WERI-Rb-1 (cell line): ENCODE measurements at places on chromosomes 3 and 15.

DNA sequence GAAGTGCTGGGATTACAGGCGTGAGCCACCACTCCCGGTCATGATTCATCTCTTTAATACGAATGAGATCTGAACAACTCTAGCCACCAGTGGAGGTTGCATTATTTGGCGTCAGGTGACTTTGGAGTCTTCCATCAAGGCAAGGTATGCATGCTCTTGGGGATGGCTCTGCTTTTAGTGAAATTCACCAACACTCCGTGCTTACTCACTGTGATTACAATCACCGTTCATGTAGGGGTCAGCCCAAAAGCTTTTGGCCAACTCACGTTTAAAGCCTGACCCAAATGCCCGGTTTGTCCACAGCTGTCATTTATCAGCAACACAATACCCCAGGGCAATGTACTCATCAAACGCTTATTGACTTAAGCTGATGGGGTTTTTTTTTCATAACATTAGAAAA, 155.4 kb downstream of the PDZRN3 start:
- DNase-seq = no peak

DNA sequence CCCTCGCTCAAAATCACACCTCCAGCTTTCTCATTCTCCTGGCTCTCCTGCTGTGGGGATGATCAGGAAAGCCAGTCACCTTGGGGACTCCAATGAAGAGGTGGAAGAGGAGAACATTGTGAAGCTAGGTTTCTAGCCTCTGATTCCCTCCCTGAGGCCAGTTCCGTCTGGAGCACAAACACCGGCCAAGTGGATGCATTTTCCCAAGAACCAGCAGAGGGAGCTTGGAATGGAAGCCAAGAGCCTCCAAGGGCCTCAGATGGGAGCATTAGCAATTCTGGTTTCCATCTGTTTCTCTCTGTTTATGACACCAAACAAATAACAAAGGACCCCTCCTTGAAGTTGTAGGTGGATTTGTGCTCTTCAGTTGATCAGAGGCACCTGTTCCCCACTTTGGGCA, 40.6 kb upstream of the NMNAT3 start:
- peak; percentile 69 for DNase-seq

DNA sequence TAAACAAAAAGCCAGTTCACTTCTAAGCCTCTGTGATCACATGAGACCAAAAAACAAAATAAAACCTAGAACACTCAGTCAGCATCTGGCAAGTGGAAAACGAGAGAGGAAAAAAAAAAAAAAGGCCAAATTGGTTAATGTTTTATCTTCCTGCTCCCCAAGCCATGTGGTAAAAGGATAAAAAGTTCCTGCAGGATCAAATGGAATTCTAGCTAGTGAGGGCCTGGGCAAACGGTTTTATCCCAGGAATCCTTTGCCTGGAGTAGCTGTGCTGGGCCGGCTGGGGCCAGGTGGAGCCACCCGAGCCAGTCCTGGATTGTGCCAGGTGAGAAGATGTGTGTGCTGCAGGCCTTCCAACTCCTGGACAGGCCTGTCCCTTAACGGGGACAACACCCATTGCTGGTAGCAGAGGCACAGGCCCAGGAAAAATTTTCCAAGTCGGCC, 13.2 kb downstream of the SMAD6 start:
- DNase-seq = peak; percentile 27

DNA sequence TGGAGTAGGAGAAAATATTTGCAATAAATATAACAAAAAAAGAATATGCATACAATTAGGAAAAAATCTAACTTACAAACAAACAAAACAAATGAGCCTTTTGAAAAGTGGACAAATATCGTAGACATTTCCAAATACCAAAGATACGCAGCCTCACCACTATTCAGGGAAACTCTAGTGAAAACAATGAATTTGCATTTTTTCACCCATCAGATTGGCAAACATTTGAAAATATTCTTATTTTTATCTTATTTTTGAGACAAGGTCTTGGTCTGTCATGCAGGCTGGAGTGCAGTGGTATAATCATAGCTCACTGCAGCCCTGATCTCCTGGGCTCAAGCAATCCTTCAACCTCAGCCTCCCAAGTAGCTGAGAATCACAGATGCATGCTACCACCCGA, 15.5 kb downstream of the AP3S2 start:
- DNase-seq = no peak

GRCh38 chr3:8996681-8997121, 33.4 kb upstream of the RAD18 start:
- no peak for DNase-seq

DNA sequence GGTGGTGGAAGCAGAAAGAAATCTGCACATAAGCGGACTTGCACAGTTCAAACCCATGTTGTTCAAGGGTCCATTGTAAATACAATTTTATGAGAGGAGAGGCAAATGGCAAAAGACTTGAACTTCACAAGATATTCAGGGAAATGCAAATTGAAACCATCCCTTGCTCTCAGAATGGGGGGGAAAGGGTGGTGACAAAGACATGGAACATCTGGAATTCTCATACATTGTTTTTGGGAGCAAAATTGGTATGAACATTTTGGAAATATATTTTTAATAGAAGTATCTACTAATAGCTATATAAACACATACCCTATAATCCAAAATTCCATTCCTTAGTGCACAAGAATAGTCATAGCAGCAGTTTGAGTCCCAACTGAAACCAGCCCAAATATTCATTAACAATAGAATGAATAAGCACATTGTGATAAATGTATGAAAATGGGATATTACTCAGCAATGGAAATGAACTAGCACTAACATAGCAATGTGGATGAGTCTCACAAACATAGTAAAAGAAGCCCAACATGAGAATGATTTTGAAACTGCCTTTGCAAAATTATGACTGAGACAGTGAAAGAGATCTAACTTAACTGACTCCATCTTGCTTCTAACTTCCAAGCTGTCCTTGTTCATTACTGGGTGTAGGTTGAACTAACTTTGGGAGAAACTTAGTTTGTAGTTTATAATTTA, 77.2 kb downstream of the CD200R1L start:
- no peak for DNase-seq

GRCh38 chr3:183430325-183430957, 2.0 kb upstream of the MCF2L2 start:
- no peak for DNase-seq

DNA sequence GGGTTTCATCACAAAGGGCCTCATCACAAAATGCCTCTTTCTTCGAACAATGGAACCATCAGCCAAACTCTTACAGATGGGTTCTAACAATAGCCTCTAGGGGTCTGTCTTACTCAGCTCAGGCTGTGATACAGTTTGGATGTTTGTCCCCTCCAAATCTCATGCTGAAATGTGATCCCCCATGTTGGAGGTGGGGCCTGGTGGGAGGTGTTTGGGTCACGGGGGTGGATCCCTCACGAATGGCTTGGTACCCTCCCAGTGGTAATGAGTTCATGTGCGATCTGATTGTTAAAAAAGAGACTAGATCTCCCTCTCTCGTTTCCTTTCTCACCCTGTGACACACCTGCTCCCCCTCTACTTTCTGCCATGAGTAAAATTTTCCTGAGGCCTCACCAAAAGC, 47.9 kb upstream of the LIPC start:
- DNase-seq = no peak

DNA sequence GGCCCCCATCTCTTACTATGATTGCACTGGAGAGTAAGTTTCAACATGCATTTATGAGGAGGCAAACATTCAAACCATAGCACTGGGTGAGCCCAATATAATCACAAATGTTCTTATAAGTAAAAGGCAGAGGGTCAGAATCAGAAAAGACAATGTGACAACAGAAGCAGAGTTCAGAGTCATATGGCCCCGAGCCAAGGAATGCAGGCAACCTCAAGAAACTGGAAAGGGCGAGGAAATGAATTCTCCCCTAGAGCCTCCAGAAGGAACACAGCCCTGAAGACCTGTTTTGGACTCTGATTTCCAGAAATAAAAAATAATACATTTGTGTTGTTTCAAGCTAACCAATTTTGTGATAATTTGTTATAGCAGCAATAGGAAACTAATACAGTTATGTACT, 81.3 kb upstream of the ABI3BP start:
- no peak for DNase-seq

DNA sequence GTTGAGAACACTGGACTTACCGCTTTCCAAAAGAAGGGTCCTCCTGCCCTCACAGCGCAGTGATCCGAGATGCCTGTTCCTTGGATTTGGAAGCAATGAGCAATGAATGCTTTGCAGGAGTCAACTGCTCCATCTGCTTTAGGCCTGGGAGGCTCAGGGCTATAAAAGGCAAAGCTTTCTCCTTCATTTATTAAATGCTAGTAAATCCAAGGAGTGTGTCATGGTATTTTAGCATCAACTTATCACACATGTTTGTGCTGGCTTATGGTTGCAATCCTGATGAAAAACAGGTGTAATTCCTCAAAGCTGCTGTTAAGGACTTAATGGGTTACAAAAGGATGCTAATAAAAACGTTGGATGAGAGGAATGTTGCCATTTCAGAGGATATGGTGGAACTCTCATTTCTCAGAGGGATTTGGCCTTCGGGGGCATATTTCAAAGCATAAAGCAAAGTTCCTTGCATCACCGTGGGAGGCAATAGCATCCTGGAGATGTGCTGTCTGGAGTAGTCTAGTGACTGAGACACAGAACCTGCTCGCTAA, 158.5 kb upstream of the TPM1 start:
- no peak for DNase-seq
